NCI-H524 (cell line): ENCODE measurements at places on chromosomes 5 and 9.

- DNase-seq = no peak
Observed at GRCh38 chr9:15389173-15389572, 33.5 kb upstream of the SNAPC3 start.

DNA sequence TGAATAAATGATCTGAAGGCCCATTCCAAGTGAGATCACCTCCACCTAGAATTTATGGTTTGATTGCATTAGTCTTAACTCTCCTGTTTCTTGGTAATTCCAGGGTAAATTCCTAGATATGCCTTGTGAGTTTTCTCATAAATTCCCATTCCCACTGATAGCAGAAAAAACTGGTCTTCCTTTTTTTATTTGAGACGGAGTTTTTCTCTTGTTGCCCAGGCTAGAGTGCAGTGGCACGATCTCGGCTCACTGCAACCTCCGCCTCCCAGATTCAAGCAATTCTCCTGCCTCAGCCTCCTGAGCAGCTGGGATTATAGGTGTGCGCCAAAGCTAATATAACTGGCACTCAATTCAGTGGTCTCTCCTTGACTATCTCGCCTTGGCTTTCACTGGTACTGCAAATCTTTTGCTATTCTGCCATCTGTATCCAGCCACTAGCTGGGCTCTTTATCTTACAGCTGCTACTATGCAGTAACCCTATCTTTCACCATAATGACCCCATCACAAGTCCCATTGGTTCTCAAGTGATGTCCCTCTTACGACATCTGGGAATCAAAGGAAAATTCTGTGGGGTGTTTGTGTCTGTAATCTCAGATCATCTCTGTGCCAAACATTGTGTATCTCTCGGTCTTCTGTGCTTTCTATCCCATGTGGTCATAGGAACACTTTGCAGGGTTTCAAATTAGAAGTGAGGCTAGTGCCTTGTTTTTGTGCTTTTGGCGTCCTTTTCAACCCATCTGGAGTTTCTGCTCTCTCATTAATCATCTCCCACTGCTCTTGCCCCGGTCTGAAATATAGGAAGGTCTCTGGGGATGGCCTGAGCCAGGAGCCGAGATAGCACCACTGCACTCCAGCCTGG is 14.4 kb downstream of the HNRNPK start:
- DNase-seq = no peak

DNA sequence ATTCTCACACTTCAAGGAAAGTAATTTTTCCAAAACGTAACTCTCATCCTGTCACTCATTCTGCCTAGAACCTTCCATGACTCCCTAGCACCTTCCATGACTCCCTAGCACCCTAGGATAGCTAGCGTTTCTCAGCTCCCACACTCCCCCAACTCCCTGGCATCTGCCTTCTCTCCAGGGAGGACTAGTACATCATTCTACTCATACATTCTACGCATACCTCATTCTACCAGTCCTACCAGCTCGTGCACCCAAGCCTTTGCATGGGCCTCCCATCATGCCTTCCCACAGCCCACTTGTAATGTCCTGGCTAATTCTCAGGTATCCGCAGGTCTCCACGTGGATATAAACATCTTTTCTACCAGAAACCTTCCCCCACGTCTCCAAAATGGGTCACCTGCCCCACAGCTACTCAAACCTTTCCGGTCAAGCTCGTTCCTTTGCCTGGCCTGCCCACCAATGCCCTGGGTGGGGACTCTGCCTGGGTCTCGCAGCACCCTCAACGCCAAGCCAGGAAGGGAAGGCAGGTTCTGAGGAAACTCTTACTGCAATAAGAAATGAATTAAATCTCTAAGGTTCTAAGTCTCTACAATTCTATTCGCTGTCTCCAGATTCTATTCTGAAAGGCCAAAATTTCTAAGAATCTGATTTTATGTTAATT is 930 bp downstream of the ANKS6 start:
- no peak for DNase-seq

GRCh38 chr9:86601697-86602096 is 247.5 kb upstream of the TUT7 start:
- no peak for DNase-seq

GRCh38 chr9:119458068-119458467 is 88.8 kb upstream of the BRINP1 start:
- DNase-seq = no peak

GRCh38 chr9:70160686-70161600 is 97.8 kb upstream of the SMC5 start:
- DNase-seq = no peak

GRCh38 chr5:27773166-27773565 is 734.8 kb upstream of the CDH9 start:
- DNase-seq = peak; percentile 70

GRCh38 chr5:14531668-14532067 is 49.9 kb upstream of the OTULINL start:
- DNase-seq = no peak

- no peak for DNase-seq
Observed at GRCh38 chr5:180600554-180601041, 9.3 kb upstream of the SCGB3A1 start.

GRCh38 chr5:169216866-169217265 is 84.1 kb downstream of the SLIT3 start:
- DNase-seq = no peak

- DNase-seq = peak; percentile 27
Observed at GRCh38 chr9:126773004-126773607, 31.7 kb upstream of the ZBTB43 start.

DNA sequence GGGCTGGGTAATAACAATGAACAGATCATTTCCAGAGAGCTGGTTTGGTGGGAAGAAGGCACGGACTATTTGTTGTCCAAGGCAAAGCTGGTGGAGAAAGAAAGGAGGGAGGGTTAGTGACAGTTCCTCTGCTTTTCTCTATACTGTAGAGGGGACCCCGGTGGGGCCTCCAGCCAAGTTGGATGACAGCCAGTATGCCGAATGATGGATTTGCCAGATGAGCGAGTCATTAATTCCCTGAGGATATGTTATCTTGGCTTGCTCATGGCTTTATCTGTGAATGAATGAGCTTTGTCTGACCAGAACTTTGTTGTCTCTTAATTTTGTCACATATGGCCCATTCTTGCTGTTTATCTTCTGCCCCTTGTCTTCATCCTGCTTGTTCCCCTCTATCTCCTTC is 158.6 kb upstream of the GLRA1 start:
- DNase-seq = no peak

- DNase-seq = peak; percentile 77
Observed at GRCh38 chr5:116970318-116970717, 395.7 kb upstream of the SEMA6A start.

GRCh38 chr5:173003360-173003759 is 19.8 kb downstream of the ATP6V0E1 start:
- no peak for DNase-seq

DNA sequence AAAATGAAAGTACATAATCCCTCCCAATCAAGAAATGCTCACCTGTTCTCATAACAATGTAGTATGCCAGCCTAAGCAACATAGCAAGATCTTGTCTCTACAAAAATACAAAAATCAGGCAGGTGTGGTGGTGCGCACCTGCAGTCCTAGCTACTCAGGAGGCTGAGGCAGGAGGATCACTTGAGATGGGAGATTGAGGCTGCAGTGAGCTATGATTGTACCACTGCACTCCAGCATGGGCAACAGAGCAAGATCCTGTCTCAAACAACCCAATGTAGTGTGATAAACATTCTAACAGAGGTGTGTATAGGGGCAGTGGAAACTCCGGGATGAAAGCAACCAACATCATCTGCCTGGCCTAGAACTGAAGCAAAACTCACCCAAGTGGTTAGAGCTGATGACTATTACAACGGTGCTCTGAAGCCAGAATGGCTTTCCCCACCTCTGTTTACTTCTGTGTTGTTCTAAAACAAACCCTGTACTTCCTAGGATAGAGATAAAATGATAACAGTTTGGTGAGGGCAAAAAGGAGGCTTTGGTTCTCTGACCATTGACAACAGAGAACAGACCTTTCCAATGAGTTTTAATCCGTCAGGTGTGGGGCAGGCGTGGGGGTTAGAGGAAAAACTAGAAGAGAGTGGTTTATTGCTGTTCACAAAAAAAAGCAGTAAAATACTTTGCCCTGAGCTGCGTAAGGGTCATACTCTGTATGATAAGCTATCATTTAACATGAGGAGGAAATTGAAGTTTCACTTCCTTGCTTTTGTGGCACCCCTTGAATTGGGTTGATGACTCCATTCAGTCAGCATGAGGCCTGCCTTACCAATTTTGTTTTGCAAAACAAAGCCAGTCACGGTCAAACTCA is 18.9 kb downstream of the WNT8A start:
- DNase-seq = no peak

DNA sequence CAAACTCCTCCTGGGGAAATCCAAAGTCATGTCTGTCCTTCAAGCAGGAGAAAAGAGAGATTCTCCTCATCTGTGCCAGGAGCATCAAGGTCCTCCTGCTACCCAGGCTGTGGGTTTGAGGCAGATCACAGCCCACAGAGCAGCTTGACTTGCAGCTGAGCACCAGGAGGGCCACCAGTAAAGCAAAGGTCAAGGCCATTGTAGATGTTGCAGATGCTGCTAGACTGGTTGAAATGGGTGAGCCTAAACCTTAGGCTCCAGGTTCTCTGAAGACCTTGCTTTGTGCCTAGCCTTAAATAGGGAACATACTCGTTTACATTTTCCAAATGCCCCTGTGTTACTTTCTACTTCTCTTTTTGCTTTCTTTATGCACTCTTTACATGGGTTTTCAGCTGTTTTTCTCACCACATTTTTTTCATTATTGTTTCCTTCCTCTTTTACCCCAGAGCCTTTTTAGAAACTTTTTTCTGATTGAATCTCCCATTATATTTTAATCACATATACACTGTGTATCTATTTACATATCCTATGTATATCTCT is at the start of gene IFNA2:
IFNA2 (minus strand) TSS at position 268 of the 540 bp plus-strand sequence; CDS start at position 199, 69 bp downstream.
- DNase-seq = no peak

GRCh38 chr5:156361436-156362109 is 34.6 kb downstream of the SGCD start:
- no peak for DNase-seq

- DNase-seq = no peak
Observed at GRCh38 chr5:66689522-66690220, 93.5 kb downstream of the MAST4 start.

DNA sequence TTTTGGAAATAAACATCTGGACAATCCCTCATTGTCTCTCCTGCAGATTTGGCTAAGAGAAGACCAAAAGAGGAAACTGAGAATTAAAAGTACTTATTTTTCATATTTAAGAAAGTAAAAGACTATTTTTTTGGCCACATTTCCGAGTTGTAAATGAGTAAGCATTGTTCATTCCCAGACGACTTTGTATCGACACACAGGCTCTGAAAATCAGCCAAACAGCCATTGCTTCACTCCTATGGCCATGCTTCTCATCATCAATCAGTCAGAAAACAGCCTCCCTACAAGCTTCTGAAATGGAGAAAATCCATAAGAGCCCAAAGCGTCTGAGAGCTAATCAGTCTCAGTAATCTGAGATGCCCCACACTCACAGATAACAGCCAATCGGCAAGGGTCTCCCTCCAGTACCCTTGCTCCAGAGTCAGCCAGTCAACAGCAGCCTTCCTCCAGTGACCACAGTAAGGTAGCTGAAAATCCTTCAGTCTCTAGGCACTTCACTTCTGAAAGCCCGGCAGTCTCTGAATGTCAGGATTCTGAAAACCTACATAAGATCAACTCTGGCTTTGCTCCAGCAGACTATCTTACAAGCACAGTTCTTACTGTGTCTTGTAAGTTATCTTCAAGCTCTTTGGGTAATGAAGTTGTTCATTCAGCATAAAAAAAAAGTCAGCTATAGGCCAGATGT is 30.9 kb downstream of the CDO1 start:
- DNase-seq = peak; percentile 11

DNA sequence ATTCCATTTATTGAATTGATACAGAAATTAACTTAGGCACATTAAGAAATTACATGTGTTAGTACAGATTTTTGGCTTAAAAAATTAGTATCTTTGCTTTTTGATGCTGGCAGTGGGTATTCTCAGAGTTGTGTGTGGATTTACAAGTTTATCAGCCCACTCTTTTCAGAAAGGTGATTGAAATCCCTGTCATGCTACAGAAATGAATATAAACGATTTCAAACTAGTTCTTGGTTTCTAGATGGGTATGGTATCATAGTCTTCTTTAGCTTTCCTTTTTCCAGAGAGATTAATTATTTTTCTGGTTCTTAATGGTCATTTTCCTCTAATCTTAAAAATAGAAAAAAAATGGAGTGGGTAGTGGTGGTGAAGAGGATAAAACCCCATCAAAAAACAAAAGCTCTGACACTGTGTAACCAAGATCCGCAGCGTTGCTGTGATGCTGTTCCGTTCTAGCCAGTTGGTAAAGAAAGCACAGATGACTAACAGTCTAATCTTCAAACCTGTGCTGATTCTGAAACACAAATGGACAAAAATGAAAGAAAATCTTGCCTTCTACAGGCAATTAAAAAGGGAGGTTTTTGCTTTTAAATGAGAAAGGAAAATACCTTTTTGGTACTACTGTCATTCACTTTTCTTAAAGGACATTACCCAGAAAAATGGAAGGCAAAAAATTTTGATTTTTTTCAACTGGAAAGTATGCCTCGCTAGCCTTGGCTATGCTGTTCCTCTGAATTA is 5.2 kb downstream of the LRRTM2 start:
- DNase-seq = peak; percentile 37

GRCh38 chr5:135106610-135107471 is 72.8 kb upstream of the PITX1 start:
- no peak for DNase-seq

DNA sequence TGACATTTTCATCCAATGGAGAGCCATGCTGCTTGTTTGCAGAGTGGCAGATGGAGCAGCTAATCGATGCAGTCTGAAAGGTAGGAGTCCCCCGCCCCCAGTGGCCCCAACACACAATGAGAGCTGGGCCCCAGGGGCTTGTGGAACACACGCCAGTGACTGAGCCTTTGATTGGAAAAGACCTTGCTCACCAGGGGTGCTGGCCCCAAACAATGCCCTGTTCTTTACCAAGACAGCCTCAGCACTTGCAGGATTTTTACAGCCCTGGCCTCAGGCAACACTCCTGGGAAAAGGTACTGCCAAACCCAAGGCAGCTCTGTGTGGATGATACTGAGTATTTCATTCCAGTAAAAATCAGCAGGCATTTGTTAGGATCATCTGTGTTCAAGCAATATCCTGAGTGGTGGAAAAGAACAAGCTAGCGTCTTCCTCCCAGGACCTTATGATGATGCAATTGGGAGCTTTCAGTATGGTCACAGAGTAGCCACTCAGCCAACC is 276.8 kb upstream of the CLINT1 start:
- peak; percentile 57 for DNase-seq

- DNase-seq = no peak
Observed at GRCh38 chr9:75467142-75467541, 378.8 kb downstream of the OSTF1 start.

- no peak for DNase-seq
Observed at GRCh38 chr9:78783743-78784142, 486.8 kb downstream of the PSAT1 start.

DNA sequence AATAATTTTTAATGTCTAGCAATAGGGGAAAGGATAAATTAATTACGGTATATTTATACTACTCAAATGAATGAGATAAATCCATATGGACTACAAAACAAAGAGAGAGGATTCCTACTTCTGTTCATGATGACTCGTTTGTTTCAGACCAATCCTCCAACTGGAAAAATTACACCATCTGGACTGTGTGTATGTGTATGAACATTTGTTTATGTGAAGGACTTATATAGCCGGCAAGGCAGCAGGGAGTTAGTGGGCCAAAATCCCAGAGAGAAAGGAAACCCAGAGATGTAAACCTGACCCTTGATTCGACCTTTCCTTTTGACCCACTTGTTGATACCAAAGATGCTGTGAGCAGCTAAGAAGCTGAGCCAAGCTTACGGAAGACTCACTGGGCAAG is 20.1 kb downstream of the PDE6A start:
- DNase-seq = peak; percentile 4
